ENCODE measurements at places on chromosomes 16 and 17. TPM values are rescaled to one million over a fixed set of nuclear protein-coding genes. Genes with fewer than 3 reads are reported as not detected.

Gene SOX8
- total RNA-seq, result under 0.01 TPM

Gene GRIN2A
- not detected for total RNA-seq

Gene C17orf67
- 0.64 TPM for total RNA-seq

Gene UNC45B
- not detected for total RNA-seq

Gene CDRT15
- not detected for total RNA-seq

Gene MARCHF10
- not detected for total RNA-seq

Gene VKORC1
- total RNA-seq, result 32.6 TPM

Gene KCTD19
- not detected for total RNA-seq

Gene ZC3H7A
- total RNA-seq, result 28.5 TPM

Gene ALDH3A1
- 24.2 TPM for total RNA-seq

Gene TP53TG3C
- total RNA-seq, result not detected

Gene SLC13A2
- not detected for total RNA-seq

Gene WNT9B
- total RNA-seq, result not detected

Gene LRRC37A3
- total RNA-seq, result 5.0 TPM

Gene CACNG1
- total RNA-seq, result not detected

Gene ODAD4
- total RNA-seq, result 0.26 TPM

Gene MYH11
- total RNA-seq, result not detected

Gene TBC1D3I
- total RNA-seq, result not detected

Gene SSTR5
- total RNA-seq, result not detected

Gene KRTAP4-5
- not detected for total RNA-seq

Gene GP1BA
- total RNA-seq, result not detected

Gene KCNG4
- not detected for total RNA-seq

Gene SCPEP1
- total RNA-seq, result 137 TPM

Gene SKAP1
- total RNA-seq, result not detected

Gene CCT6B
- total RNA-seq, result 0.51 TPM

Gene CDYL2
- total RNA-seq, result 1.4 TPM

Gene CTRL
- total RNA-seq, result 0.26 TPM

Gene RAB26
- total RNA-seq, result 0.90 TPM

Gene MMP25
- total RNA-seq, result 0.13 TPM

Gene FGF11
- 12.4 TPM for total RNA-seq

Gene PRRT2
- not detected for total RNA-seq

Gene CES1
- 0.26 TPM for total RNA-seq

Gene CD79B
- not detected for total RNA-seq

Gene SOST
- total RNA-seq, result not detected

Gene ZKSCAN2
- total RNA-seq, result 3.4 TPM

Gene TMEM132E
- total RNA-seq, result not detected

Data from bronchial epithelial cell (primary cell).